ENCODE measurements at places on chromosomes 5 and 9.

DNA sequence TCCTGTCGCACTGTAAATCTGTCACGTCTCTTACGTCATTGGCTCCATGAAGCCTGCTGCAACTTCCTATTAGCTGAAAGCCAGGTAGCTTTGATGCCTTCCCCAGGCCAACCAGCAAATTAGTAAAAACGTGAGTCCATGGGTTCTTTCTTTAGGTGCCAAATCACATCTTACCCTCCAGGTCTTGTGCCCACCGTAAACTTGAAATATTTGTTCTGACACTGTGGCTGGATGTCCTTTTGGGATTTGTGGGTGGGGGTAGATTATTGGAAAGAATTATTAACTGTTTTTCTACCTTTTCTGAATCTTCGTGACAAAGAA, 172.8 kb downstream of the NR3C1 start:
- no peaks in the 10 kb centered on the region for H3K36me3 ChIP-seq
- no peak overlapping the region for H3K4me3 ChIP-seq
- H3K27me3 ChIP-seq = no peaks in the 10 kb centered on the region
- DNase-seq = no peak

DNA sequence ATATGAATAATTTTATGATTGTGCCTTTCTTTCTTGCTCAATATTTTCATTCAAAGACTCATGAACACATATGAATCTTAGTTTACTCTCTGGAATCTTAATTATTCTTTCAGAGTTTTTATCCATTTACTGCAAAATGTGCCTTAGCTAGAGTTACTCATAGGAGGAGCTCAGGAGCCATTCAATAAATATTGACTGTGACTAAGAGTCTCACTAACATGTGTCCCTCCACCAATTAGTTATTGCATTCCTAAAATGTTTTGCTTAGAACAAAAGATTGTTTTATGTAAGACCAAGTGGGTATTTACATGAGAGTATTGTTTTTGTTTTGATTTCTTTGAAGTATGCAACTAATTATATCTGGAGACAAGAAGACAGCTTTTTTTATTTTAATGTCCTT, 218.4 kb upstream of the MAST4 start:
- H3K27me3 ChIP-seq = peaks cover 3% of the 10 kb centered on the region
- H3K27ac ChIP-seq = no peak overlapping the region
- no peak overlapping the region for H3K4me3 ChIP-seq
- DNase-seq = no peak

- no peak overlapping the region for H3K27ac ChIP-seq
- peaks cover 18% of the 10 kb centered on the region for H3K36me3 ChIP-seq
- no peak for DNase-seq
- H3K27me3 ChIP-seq = no peaks in the 10 kb centered on the region
- H3K4me1 ChIP-seq = peaks cover 3% of the 10 kb centered on the region
Observed at GRCh38 chr5:123414974-123415373, 8.2 kb downstream of the CEP120 start.

- peaks cover 15% of the 10 kb centered on the region for H3K4me1 ChIP-seq
- peaks cover 3% of the 10 kb centered on the region for H3K36me3 ChIP-seq
- no peak overlapping the region for H3K27ac ChIP-seq
- H3K4me3 ChIP-seq = no peak overlapping the region
- no peak for DNase-seq
- H3K27me3 ChIP-seq = no peaks in the 10 kb centered on the region
Observed at GRCh38 chr5:138520971-138521370, 22.1 kb downstream of the ETF1 start.

- DNase-seq = no peak
- H3K36me3 ChIP-seq = no peaks in the 10 kb centered on the region
- H3K27ac ChIP-seq = no peak overlapping the region
Observed at GRCh38 chr9:127540664-127541041, 71.4 kb upstream of the STXBP1 start.

- no peak overlapping the region for H3K27ac ChIP-seq
- DNase-seq = no peak
- H3K4me3 ChIP-seq = no peak overlapping the region
- H3K4me1 ChIP-seq = peaks cover 7% of the 10 kb centered on the region
- no peaks in the 10 kb centered on the region for H3K36me3 ChIP-seq
Observed at GRCh38 chr5:143182106-143182505, 221.4 kb downstream of the NR3C1 start.

DNA sequence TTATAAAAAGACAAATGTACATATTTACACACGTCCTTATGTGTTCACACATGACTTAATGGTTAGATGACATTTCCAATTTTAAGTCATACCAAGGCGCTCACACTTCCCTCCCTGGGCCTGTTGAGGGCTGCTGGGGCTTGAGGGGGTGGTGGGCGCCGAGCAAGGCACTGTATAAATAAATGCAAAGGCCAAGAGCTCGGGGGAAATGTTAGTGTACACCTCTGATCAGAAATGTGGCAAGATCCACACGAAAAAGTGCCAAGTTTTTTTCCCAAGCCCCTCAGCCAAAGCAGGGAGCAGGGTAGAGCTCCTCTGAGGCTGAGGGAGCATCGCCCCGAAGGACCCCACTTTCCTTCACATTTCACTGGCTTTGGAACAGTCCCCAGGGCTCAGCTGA, 7.5 kb downstream of the IRF1 start:
- H3K27me3 ChIP-seq = no peaks in the 10 kb centered on the region
- H3K27ac ChIP-seq = peak overlapping the region; percentile 50
- peaks cover 2% of the 10 kb centered on the region for H3K36me3 ChIP-seq
- DNase-seq = no peak
- no peak overlapping the region for H3K4me3 ChIP-seq

DNA sequence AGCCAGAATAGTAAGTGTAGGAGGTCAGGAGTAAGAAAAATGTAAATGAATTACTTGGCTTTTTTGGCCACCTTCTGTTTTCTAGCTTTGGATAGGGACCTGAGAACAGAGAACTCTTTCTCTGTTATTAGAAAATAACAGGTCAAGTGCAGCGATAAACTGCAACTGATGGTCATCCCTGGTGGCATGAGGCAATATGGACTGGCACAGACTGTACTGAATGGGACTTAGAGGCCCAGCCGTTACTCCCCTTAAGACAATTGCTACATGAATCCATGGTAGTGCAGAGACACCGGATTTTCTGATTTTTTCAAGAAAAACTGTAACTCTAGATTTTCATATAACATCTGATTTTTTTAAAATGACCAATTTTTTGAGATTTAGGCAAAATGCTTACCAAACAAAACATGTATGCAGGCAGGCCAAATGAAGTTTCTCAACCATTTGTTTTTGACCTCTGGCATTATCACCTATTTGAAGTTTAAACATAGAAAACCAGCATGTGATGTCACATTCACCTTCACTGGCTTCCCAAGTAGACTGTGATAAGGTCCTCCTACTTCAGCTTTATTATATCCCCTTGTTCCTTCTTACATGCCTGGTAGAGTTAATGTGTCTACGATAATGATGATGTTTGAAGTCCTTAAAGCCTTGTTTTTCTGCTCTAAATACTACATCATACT, 262.6 kb downstream of the KCTD16 start:
- H3K4me1 ChIP-seq = no peaks in the 10 kb centered on the region
- H3K27ac ChIP-seq = no peak overlapping the region
- H3K4me3 ChIP-seq = no peak overlapping the region

DNA sequence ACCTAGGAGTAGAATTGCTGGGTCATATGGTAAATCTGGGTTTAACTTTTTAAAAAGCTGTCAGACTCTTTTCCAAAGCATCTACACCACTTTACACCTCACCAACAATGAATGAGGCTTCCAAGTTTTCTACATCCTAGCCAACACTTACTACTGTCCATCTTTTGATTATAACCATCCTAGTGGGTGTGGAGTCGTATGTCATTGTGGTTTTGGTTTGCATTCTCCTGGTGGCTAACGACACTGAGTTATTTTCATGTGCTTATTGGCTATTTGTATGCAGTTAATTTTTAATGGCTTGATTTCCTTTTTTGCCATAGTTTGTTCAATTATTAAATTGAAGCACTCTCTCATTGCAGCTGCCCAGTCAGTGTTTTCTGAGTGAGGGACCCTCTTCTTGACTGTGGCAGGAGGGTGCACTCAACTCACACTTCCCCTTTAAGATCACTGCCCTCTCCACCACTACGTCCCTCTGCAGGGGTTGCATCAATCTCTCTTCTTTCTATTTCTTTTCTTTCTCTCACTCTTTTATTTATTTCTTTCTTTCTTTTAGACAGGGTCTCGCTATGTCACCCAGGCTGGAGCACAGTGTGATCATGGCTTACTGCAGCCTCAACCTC, 182.3 kb downstream of the C9orf152 start:
- no peak overlapping the region for H3K4me3 ChIP-seq
- H3K27me3 ChIP-seq = no peaks in the 10 kb centered on the region
- H3K4me1 ChIP-seq = peaks cover 69% of the 10 kb centered on the region
- H3K27ac ChIP-seq = peak overlapping the region; percentile 32
- H3K36me3 ChIP-seq = peaks cover 3% of the 10 kb centered on the region
- DNase-seq = no peak

GRCh38 chr5:133287500-133287899, 235.7 kb downstream of the HSPA4 start:
- no peaks in the 10 kb centered on the region for H3K36me3 ChIP-seq
- no peak overlapping the region for H3K4me3 ChIP-seq
- peak; percentile 47 for DNase-seq
- H3K4me1 ChIP-seq = peaks cover 9% of the 10 kb centered on the region
- no peaks in the 10 kb centered on the region for H3K27me3 ChIP-seq
- no peak overlapping the region for H3K27ac ChIP-seq
